ENCODE measurements at places on chromosomes 11 and 22. TPM values are rescaled to one million over a fixed set of nuclear protein-coding genes. Genes with fewer than 3 reads are reported as not detected.

Gene DEFB131B
- total RNA-seq, result not detected

Gene HIRA
- total RNA-seq, result 19.6 TPM

Gene ZNF214
- 1.9 TPM for total RNA-seq

Gene MFNG
- 2.7 TPM for total RNA-seq

Gene GALNT18
- total RNA-seq, result 19.0 TPM

Gene OR9G4
- not detected for total RNA-seq
